ENCODE measurements at places on chromosomes 5 and 9.

DNA sequence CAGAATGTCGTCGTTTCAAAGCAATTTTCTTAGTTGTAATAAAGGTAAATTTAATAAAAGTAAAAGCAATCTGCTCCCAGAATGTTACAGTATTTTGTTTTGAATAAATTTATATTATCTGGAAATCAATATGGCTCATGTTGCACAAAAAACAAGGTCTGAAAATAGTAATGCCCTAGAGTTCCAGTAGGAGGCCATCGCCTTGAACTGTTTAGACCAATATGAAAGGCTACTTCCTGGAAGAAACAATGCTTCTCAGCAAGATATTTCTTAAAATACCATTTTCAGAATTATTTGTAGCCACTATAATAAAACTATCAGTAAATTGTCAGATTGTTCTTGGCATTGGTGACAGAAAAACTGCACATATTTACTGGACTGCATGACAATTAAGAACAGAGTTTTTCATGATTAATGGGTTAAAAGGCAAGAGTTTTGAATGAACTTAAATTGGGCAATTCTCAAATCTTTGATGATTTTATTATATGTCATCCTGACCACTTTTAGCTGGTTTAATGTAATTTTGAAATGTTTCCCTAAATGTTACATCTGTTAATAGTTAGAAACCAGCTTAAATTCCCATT lies 153.2 kb downstream of the COMMD10 start:
- DNase-seq: no peak

GRCh38 chr9:75385236-75385635 lies 296.9 kb downstream of the OSTF1 start:
- DNase-seq: no peak

DNA sequence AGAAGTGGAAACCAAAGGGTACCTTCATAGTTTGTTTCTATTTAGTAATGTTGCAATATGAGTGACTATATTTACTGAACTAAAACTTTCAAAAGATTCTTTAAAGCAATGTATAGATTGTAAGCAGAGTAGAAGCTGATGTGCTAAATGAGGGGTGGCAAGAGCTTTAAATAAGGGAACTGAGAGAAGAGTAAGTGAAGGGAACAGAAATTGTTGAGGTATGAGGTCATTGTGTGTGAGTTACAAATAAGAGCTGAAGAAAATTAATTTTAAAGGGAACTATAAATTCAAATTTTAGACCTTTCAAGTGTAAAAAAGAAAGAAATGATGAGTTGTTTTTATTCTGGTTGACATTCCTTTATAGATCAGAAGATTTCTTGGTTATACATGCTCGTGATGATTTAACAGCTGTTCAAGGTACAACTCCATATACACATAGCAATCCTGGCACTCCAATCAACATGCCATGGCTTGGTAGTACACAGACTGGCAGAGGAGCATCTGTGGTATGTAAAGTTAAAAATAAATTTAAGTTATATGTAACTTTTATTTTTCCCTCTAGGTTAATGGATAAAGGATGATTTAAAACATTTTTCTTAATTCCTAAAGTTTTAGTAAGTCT lies 135.1 kb upstream of the TNFAIP8 start:
- DNase-seq: no peak

DNA sequence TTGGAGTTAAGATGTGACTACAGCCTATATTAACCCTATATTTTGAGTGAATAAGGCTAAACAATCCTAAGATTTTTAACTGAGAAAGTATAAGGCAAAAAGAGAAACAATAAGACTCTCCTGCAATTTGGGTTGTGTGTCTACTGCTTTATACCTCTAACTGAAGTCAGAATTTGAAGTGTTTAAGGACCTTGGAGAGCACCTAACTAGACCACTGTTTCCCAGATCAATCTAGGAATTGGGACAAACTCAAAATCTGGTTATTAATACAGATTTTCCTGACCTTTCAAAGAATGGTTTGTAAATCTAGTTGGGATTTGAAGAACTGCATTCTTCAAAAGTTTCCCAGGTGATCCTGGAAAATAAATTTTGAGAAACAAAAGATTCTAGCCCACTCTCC lies 42.1 kb downstream of the GABRA1 start:
- no peak for DNase-seq

DNA sequence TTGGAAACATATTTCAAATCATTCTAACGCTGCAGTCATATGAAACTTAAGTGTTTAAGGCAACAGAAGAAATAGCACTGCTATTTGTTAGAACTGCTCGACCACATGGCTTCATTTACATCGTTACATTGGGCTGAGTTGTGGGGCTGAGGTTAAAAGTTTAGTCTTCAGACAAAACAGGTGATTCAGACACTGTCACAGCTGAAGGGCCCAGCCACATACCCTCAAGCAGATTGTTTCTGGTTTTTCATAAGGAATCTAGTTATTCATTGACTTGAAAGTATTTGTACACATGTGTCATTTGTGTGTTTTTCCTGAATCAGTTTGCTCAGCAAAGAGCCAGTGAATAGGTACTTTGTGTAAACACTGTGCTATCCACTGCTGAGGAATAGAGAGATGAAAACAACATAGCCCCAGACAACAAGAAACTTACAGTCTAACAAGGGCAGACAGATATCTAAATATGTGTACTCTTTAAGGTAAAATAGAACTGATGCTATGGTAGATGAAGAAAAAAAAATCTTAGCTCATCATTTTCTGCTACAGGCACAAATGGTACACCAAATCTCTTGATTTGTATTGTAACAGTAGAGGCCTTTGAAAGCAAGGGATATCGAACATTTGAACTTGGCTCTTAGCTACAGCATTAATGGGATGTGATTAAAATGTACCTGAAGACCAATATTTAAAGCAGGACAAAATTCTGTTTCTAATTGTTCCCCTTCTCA lies 357.6 kb upstream of the RPS23 start:
- DNase-seq: no peak

- DNase-seq: peak; percentile 81
These were observed 64.8 kb upstream of the RANBP6 start for GRCh38 chr9:6080154-6080716.

DNA sequence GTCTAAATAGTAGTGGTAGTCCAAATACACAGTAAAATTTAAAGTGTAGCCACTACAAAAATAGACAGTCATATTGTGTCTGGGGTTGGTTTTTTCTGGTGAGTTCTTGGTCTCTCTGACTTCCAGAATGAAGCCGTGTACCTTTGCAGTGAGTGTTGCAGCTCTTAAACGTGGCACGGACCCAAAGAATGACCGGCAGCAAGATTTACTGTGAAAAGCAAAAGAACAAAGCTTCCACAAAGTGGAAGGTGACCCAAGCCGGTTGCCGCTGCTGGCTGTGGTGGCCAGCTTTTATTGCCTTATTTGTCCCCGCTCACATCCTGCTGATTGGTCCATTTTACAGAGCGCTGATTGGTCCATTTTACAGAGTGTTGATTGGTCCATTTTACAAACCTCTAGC lies 188.7 kb downstream of the ZNF608 start:
- no peak for DNase-seq

- DNase-seq: no peak
These were observed 483.6 kb downstream of the GADD45G start for GRCh38 chr9:90088434-90088833.

- no peak for DNase-seq
These were observed 13.2 kb downstream of the ZFAND5 start for GRCh38 chr9:72351538-72352453.

DNA sequence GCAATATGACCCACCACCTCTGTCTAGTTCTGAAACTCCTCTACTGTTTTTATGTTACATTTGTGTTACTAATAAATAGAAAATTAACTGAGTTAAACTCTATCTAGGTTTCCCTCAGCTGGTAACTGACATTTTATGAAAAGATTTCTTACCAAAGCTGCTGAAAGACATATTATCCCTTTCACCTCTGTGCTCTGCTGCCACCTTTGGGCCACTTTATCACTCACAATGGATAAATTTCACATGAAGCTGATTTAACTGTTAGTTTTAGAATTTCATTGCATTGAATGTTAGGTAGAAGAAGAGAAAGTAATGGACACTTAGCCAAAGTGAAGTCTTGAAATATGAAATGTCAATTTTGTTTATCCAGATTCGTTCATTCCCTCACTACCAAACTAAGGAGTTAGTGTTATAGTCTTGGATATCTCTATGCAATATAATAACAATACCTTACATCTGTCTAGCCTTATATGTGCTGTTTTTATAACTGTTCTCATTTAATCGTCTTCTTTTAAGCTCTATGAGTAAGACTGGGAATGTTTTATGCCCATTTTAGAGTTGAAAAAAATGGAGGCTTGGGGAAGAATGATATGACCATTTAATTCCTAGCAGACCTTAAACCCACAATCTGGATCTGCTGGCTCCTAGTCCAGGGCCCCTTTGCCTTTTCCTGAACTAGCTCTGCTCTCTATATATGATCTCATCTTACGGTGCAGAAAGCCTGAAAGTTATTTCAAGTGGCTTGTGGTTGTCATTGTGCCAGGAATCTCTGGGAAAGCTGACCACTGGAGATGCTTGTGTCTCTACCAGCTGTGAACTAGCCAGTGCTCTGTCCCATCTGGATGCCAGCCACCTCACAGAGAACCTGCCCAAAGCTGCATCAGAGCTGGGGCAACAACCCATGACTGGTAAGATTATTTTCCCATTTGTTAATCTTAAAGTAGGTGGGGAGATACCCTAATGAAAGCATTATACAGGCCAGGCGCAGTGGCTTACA lies 97.1 kb downstream of the GOLPH3 start:
- no peak for DNase-seq

GRCh38 chr5:126099077-126099476 lies 324.1 kb upstream of the GRAMD2B start:
- no peak for DNase-seq

GRCh38 chr9:95876595-95876994 lies 1.1 kb downstream of the ERCC6L2 start:
- no peak for DNase-seq

- no peak for DNase-seq
These were observed 52.5 kb downstream of the ZNF474 start for GRCh38 chr5:122181863-122182262.

DNA sequence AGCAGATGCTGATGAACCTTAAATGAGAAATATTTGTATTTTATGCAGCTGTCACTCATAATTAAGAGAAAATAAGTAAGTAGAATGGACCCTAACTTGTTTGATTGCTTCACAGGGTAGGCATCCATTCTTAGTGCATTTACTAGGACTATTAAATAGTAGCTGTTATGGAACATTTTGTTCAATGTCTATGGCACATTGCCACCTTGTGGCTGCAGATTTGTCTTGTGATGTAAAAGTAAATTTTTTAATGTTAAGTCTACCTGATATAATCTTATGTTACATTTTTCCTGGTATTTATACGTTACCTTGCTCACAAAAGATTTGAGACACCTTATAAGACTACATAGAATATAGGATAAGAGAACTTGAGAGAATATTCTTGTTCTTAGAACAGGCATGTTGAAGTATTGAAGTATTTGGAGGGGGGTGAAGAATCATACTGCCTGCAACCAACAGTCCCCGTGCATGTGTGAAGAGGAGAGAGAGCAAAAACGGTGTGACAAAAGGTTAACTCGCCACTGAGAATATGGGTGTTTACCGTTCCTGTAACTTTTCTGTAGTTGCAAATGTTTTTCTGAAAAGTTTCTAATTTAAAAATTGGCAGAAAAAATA lies 161.1 kb downstream of the MAST4 start:
- DNase-seq: peak; percentile 52

DNA sequence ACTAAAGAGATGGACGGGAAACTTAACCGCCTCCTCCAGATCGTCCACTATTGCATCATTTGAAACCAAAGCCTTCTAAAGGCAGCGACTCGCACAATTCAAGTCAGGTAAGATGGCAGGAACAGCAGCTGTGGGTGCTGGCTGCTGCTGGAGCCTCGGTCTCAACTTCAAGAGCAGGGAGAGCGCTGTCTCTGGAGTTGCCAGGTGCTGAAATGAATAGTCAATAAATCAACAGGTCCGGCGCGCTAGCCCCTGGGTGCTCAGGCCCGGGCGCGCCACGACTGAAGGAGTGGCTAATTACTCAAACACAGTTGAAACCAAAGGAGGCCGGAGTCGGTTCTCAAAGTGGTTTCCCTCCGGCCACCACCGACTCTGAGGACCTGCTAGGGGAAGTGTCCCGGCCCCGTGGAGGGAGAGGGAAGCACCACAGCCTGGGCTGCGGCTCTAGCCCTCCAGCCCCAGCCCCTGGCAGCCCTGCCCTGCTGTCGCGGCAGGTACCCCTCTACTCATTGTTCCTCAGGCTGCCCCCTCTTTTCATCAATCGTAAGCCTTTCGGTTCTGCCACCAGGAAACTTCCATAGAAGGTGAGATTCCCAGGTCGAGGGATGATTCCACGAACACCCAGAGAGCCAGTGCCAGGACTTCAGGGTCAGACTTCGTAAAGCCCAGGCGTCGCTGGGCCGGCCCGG lies 804 bp downstream of the TTC39B start:
- DNase-seq: peak; percentile 55

GRCh38 chr5:122067390-122067789 lies 10.7 kb downstream of the LOX start:
- DNase-seq: no peak

DNA sequence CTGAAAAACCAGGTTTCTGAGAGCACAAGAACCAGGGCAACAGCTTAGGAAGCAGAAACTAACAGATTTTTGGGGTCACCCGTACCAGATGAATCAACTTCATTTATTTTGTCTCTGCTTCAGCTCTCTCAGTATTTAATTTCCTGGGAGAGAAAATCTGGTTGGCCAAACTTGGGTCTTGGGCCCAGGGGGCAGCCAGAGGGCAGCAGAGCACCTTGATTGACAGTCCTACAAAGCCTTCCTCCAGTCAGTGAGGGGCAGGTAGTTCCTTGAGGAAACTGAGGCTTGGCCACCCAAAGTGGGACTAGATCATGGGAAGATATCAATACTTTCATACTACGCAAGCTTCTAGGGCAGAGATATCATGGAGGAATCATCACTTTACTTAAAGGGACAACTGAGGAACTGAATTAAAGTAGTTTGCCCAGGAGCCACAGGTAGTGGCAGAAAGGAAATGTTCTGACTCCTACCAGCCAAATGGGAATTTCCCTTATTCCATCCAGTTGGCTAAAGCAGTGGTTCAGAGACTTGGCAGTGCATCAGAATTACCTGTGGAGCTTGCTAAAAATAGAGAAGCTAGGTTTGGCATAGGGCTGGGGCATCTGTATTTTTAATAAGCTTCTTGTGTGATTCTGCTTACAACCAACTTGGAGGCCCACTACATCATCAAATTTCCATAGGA lies 21.5 kb upstream of the ARHGAP26 start:
- no peak for DNase-seq

- no peak for DNase-seq
These were observed 251.4 kb downstream of the ARHGAP26 start for GRCh38 chr5:143021595-143021994.
